GM06990 (cell line): ENCODE measurements at places on chromosomes 3 and 15.

DNA sequence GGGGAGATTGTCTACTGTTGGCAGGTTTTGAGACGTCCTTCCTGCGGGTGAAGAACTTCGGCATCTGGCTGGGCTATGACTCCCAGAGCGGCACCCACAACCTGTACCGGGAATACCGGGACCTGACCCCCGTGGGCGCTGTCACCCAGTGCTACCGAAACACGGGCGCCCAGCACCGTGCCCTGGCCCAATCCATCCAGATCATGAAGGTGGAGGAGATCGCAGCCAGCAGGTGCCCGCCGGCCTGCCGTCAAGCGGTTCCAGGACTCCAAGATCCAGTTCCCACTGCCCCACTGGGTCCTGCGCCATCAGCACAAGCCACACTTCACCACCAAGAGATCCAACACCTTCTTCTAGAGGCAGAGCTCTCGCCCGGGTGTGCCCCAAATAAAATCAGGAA, 194.9 kb upstream of the EPHA6 start:
- DNase-seq: no peak

GRCh38 chr15:101694261-101694660, 30.0 kb downstream of the TARS3 start:
- DNase-seq: no peak

- peak; percentile 22 for DNase-seq
These were observed 31.3 kb downstream of the LDHAL6B start for GRCh38 chr15:59237924-59238331.

- no peak for DNase-seq
These were observed 115.4 kb upstream of the RAD18 start for GRCh38 chr3:9078561-9079240.

GRCh38 chr15:98745179-98745578, 96.8 kb downstream of the IGF1R start:
- no peak for DNase-seq

DNA sequence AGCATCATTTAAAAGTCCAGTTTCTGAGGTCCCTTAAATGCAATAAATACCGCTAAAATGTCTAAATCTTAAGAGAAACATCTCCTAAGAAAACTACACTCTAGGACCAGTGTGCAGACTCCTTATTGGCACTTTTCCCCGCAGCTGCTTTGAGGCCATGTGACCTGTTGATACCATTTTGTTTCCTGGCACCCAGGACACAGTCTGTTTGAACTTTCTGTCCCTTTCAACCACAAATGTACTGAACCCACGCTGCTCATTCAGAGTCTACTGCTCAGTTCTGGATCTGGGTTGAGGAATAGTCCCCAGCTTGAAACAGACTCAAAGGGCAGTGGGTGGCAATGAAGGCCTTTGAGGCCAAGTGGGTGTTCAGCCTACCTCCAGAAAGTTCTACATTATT, 17.1 kb downstream of the LDHAL6B start:
- no peak for DNase-seq

GRCh38 chr3:44109771-44110361, 131.8 kb upstream of the TOPAZ1 start:
- no peak for DNase-seq

DNA sequence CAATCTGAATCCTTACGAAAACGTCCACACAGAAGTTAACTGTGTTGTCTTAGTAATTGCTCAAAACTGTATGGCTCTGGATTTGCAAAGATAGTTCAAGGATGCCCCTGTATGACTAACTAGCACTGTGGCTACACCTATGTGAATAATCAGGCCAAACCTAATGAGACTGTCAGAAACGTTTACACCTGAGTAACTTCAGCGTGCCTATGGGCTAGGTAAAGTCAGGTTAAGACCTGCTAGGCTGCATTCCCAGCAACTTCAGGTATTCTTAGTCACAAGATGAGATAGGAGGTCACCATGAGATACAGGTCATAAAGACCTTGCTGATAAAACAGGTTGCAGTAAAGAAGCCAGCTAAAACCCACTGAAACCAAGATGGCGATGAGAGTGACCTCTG, 87.8 kb upstream of the PLXND1 start:
- no peak for DNase-seq

- DNase-seq: no peak
These were observed 30.0 kb downstream of the CORO2B start for GRCh38 chr15:68608844-68609232.

DNA sequence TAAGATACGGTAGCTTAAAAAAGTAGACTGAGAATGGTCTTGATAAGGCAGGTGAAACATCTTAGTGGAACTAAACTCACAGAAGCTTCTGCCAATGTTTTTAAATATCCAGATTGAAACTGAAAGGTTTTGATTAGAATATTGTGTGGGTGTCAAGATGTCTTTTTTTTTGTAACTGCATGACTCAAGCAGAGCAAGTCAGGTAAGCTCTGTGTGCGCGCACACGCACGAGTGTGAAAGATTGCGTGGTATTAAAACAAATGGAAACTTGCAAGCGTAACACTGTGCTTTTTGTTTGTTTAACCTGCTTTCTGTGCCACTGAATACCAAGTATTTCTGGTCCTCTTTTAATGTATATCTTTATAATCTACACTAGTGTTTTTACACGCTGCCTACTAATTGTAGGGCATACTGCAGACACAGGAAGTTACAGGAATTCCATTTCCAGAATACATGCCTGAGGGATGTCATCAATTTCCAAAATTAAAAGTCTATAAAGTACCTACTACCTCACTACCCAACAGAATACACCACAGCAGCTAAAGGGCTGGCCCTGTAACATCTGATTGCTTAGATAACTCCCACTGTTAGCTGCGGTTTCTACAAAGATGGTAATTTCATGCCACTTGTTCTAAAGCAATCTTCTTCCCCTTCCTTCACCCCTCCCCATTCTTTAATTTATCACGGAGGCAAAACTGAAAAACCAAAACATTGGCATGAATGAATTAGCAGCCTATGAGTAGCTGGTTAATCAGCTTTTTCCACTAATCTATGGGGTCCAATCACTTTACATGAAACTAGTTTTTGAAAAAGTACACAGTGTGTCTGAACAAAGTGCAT, 472.8 kb downstream of the SHQ1 start:
- DNase-seq: no peak

DNA sequence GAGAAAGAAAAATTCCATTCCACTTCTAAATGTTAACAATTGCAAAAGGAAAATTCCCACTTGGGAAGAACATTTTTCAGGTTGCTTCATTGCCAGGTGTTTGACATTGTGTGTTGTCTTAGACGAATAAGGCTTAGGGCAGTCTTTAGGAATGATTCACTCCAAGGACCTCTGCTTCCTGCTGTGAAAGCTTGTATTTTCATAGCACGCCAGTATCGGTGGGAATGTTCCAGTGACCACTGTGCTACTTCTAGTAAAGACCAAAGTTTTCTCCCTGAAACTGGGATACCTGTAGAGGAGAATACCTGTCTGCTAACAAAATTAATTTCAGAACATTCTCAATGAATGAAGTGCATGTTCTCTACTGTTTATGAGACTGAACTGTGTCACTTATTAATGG, 64.1 kb downstream of the CDIN1 start:
- no peak for DNase-seq

- no peak for DNase-seq
These were observed 76.2 kb downstream of the CACNA2D3 start for GRCh38 chr3:54198556-54198955.

- no peak for DNase-seq
These were observed 242.1 kb downstream of the NSUN3 start for GRCh38 chr3:94304954-94305353.

DNA sequence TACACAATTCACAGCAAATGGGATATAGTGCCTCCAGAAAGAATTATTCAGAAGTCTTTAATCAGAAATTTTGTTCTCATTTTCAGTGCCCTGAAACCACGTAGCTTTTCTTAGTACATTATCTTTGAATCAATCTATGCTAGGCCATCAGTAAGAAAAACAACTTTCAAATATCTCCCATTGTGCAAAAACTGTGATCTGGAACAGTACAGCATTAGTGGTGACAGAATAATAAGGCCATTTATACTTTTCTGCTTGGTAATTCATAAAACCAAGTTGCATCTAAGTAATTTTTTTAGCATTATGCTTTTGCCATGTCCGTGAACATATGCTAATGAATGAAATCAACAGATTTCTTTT, 35.4 kb upstream of the ZNF385D start:
- DNase-seq: no peak

GRCh38 chr3:77655396-77655795, 615.5 kb downstream of the ROBO2 start:
- no peak for DNase-seq

DNA sequence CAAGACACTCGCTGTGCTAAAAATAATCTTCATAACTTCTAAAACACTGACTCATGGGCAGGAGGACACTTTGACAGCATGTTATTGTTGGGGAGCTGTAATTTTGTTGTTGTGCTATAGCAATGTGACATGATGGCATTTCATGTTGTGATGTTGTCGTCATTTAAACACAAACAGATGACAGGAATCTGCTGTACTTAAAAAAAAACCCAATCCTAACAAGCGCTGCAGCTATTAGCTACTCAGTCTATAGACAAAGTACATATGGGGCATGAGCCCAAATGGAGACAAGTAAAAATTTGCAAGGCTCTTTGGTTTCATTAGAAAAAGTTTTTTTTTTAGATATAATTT, 828 bp upstream of the ATOSA start:
- DNase-seq: no peak

- no peak for DNase-seq
These were observed 2.2 kb downstream of the NPTN start for GRCh38 chr15:73630921-73631362.

GRCh38 chr3:184228376-184229137, 828 bp upstream of the VWA5B2 start:
- no peak for DNase-seq

GRCh38 chr15:77786956-77787355, 154.2 kb upstream of the LINGO1 start:
- no peak for DNase-seq

GRCh38 chr3:127124120-127124519, 68.8 kb upstream of the PRR23E start:
- DNase-seq: no peak

DNA sequence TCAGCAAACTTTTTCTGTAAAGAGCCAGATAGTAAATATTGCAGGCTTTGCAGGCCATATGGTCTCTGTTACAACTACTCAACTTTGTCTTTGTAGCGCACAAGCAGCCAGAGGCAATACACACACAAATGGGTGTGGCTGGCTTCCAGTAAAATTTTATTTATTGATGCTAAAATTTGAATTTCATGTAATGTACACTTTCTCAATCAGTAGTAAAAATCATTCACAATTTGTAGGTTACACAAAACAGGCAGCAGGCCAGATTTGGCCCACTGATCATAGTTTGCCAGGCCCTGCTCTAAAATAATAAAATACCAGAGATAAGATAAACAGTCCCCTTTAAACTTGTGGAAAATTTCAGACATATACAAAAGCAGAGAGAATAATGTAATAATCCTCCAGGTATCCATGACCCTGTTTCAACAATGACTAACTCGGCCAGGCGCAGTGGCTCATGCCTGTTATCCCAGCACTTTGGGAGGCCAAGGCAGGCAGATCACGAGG, 330.3 kb downstream of the SHQ1 start:
- DNase-seq: no peak

- no peak for DNase-seq
These were observed 503 bp downstream of the HLTF start for GRCh38 chr3:149085828-149086231.

- no peak for DNase-seq
These were observed 151.1 kb downstream of the NUP210 start for GRCh38 chr3:13268961-13269441.

DNA sequence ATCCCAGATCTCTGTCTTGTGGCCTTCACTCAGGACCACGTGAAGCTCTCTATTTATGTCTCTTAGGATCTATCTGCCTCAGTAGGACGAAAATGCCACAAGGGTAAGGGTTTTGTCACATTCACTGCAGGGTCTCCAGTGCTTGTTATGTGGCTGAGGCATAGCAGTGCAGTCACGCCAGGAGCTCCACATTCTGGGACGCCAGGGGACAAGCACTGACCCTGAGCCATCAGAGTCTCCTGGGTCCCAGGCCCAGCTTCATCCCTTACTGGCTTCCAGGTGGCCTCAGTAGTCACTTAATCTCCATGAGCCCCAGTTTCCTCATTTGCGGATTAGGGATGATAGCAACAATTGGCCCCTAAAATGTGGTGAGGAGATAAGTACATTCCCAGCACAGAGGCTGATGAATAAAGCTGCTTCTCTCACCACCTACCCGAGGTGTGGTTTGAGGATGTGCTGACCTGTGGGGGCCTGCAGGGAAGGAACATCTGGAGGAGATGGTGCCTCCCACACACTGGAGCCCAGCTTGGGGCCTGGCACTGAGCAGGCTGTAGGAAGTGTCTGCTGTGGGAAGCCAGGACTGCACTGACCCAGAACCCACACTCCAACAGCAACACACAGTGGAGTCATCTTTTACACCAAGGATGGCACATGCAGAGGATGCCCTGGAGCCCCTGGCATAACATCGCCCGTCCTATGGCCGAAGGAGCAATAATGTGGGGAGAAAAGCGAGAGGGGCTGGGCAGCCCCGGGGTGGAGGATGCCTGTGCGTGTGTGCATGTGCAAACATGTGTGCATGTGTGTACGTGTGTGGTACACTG, 93.2 kb upstream of the IQSEC1 start:
- no peak for DNase-seq

DNA sequence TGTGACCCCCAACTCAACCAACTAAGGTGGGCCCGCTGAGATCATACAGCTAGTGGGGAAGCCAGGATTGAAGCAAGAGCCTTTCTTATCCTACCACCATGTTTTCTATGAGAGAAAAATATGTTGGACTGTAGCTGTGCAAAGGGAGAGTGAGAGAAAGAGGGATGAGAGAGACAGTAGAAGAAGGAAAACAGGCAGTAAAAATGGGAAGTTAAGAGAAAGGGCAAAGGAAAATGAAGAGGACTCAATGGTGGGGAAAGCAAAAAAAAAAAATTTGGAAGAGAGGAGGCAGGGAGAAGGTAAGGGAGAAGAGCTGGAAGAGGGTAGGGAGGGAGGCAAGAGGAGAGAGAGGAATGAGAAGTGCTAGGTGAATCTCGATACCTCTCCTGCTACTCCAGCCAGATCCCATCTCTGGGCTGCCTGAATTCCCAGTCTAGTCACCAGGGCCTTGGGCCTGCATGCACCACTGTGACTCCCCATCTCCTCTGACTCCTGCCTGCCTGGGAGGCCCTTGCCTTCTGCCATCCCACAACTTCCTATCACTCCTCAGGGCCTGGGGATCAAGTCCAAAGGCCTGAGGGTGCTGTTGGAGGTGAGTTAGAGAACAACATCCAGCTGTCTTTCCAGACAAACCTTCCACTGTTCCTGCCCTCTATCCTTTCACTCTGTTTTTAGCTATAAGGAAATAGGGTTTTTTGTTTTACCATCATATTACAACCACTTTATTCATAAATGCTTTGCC, 15.7 kb downstream of the FAM81A start:
- DNase-seq: no peak
